ENCODE measurements at places on chromosomes 3 and 15. TPM values are rescaled to one million over a fixed set of nuclear protein-coding genes. Genes with fewer than 3 reads are reported as not detected.

- no peak for DNase-seq
Measured at GRCh38 chr15:88178631-88179030, 77.9 kb downstream of the NTRK3 start.

GRCh38 chr3:183313351-183313750 is 60.3 kb downstream of the B3GNT5 start:
- DNase-seq: no peak

GRCh38 chr15:76401285-76401684 is 64.7 kb downstream of the ISL2 start:
- no peak for DNase-seq

DNA sequence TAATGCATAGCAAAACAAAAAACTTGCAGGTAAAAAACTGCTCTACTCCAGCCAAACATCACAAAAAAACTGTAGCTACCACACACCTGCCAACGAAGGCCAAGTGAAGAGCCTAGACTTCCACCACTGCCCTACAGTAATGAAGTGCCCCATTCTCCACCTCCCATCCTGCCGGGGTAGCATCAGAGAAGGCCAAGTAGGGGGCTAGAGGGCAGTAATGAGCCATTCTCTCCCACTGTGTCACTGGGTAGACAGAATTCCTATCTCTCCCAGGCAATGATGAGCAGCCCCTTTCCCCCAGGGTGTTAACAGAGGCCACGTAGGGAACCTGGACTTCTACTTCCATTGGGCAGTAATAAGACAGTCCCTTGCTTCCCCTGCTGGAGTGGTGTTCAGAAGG is 9.5 kb downstream of the SEC22C start:
- peak; percentile 74 for DNase-seq

- DNase-seq: no peak
Measured at GRCh38 chr3:188496390-188496789, 342.4 kb downstream of the LPP start.

DNA sequence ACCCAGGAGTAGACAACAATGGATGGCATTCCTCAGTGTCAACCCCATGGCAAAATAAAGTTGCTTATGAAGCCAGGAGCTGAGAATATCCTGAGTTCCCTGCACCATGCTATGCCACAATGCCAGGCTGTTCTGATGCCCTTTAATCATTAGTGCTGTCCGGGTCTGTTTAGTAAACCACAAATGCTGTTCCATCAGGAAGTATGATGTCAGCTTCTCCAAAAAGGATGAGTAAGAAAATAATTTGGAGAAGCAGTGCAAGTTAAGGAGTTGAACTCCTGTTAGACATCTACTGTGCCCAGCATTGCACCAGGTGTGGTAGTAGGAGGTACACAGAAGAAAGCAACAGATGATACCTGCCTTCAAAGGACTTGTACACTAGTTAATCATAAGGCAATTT is 67.9 kb upstream of the GUCA1C start:
- DNase-seq: no peak

GRCh38 chr3:148518520-148518919 is 179.2 kb upstream of the AGTR1 start:
- DNase-seq: no peak

GRCh38 chr15:98292442-98293240 is 332.1 kb downstream of the ARRDC4 start:
- DNase-seq: peak; percentile 61

- peak; percentile 57 for DNase-seq
Measured at GRCh38 chr3:177357352-177358090, 160.2 kb upstream of the TBL1XR1 start.

DNA sequence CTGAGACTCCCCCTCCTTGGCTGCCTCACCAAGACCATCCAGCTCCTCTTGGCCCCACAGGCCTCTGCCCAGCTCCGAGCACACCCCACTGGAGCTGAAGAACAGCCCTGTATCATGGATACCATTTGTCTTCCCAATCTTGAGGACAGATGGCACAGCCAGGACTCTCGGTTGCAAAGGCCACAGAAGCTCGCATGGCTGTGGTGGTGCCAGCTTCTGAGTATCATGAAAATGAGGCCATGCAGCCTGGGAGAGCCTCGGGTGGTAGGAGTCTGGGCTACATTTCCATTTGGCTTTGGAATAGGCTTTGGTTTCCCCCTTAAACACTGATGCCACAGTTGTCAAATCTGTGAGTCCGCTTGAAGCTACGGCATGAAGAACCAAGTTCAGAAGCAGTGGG is 106.6 kb downstream of the SEMA5B start:
- DNase-seq: no peak

- no peak for DNase-seq
Measured at GRCh38 chr3:191470080-191470479, 9.1 kb downstream of the PYDC2 start.

DNA sequence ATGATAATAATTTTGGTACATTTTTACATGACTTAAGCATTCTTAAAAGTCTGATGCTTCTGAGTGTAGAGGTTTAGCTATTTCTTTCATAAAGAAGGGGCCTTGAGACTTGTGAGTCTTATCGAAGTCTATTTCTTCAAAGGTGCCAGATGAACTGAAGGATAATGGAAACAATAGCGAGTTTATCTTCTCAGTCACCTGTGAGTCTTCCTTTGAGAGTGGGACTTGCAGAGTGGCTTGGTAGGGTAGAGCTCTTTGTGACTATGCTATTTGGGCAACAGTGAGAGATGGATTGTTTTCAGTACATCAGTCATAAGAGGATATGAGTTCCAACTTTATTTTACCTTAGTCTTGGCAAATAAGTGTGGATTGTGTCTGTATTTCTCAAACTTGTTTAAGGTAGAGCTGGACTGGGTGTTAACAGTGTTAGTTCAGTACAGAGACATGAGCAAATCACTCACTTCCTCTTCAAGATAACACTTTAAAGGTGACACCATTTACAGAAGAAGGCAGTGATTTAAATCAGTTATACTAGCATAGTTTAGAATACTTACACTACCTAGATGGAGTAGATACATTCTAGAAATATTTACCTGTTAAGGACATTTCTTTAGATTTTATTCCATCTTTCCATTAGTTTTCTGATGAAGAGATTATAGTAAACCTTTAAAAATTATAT is 3.2 kb downstream of the AKAP13 start:
- no peak for DNase-seq

DNA sequence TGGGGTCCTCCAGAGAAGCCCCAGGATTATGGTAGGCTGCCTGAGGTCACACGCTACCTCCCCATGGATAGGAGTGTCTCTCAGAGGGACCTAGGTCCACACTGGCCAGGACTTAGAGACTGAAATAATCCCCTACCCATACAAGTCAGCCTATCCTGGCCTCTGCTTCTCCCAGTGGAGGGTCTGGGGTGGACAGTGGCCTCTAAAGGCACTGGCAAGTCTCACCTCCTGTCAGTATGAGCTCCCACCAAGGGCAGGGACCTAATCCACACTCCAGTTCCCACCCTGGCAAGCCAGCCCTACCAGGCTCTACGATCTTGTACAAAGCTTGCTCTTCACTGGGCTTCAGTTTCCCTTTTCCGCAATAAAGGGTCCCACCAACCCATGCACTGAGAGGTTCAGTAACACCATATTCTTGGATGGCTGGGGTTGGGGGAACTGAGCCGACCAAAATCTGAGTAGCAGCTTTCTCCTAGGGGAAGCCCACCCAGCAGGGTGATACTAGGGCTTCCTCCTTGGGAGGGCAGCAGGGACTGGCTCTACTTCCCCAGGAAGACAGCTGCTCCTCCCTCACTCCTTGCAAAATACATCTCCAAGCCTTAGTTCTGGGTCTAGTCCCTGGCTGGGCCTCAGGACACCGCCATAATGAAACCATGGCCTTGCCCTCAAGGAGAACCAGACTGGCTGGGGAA is 2.4 kb downstream of the CISH start:
- no peak for DNase-seq

GRCh38 chr15:51144021-51144532 is 49.4 kb upstream of the TNFAIP8L3 start:
- no peak for DNase-seq

DNA sequence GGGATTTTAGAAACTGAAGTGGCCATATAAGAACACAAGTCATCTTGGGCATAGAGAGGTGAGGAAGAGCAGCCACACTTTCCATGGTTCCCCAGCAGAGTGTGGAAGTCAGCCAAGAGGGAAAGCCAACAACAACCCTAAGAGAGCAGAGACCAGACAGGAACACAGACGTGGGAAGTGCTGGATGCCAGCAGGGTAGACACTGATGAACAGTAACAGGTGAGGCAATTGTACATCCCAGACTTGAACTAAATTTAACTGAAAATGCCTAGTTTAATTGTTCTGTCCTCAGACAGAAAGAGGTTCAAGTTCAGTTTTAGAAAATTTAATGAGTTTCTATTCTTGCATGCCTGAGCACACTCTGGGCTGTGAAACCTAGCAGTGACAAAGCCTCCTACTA is 212.1 kb downstream of the ATP8B4 start:
- DNase-seq: no peak

DNA sequence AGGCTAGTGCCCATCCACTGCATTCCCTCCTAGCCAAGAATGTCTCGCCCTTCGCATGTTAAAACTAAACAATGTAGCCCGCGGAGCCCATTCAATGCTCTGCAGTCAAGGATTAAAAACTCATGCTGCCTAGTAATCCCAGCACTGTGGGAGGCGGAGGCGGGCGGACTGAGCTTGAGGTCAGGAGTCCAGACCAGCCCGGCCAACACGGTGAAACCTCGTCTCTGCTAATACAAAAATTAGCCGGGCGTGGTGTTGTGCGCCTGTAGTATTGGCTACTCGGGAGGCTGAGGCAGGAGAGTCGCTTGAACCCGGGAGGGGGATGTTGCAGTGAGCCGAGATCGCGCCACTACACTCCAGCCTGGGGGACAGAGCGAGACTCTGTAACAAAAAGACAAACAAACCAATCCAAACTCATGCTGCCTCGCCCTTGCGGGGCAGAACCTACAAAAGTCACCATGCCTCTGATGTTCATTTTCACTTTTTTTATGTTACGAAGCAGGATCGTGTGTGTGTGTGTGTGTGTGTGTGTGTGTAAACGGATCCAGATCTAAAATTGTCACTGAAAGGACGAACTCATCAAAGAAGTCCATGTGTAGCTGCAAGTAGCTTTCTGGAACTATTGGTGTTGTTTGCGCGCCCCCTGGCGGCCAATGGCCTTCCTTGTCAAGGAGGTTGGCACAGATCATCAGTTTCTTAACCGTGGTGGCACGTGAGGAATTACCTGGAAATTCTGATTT is 54.8 kb upstream of the SPESP1 start:
- DNase-seq: peak; percentile 88

DNA sequence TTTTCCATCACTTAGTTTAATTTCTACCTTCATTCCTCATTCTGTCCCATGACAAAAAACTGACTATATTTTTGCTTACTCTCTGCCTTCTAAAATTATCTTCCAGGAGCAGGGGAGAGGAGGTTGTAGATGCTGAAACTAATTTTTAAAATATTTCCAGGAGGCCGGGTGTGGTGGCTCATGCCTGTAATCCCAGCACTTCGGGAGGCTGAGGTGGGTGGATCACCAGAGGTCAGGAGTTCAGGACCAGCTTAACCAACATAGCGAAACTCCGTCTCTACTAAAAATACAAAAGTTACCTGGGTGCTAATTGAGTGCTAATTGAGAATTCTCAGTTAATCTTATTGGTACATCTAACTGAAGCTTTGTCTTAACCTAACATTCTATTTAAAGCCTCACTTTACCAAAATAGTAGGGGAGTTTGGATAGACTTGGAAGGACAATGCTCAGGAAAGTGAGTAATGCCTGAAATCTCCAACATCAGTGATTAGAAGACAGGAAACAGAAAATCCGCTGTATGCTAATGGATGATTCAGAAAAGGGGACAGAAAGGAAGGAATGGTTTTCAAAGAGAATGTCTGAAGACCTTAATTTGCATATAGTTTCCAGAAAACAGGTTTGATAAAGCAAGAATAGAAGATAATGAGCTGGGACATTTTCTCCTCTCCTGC is 336.1 kb downstream of the GBE1 start:
- no peak for DNase-seq

DNA sequence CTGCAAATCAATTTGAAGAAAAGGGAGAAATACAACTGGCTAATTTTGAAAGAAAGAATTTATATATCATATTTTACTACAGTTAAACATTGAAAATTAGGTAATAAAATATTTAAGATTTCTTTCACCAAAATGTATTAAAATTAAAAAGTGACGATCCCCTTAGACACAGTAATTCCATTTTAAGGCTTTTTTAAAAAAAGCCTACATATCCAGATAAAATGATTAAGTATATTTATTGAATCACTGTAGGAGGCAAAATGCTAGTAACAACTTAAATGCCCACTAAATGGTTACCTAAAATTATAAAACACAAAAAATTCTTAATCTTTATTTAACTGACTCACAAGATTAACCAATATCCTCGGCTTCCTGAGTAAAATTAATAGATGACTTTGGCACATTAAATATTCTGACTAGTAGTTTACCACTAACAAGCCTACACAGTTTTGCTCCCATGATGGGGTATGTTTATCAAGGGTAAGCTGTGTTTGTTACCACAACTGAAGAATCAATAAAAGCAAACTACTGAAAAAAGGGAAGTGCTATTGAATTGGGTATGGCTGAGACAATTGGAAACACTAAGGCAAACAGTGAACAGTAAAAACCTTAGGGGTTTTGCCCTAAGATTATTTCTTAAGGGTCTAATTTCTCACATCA is 28.4 kb downstream of the ANKRD28 start:
- DNase-seq: no peak

DNA sequence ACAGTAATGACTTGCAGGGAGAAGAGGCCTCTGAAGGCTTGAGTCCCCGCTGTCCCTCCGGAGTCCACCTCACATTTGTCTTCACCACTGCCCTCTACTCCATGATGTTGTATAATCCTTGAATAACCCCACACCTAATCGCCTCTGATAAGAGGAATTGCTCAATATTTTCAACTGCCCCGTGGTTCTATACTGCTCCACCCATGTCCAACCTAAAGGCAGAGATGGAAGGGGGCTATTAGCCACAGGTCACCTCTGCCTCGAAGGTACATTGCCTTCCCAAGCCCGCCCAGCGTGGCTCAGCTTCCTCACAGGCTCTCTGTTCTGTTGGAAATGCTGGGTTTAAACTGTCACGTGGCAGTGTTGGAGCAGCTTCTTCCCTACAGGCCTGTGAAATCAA is 12.4 kb downstream of the TLR9 start:
- DNase-seq: no peak

GRCh38 chr3:175207361-175207760 is 348.2 kb downstream of the NAALADL2 start:
- DNase-seq: no peak

DNA sequence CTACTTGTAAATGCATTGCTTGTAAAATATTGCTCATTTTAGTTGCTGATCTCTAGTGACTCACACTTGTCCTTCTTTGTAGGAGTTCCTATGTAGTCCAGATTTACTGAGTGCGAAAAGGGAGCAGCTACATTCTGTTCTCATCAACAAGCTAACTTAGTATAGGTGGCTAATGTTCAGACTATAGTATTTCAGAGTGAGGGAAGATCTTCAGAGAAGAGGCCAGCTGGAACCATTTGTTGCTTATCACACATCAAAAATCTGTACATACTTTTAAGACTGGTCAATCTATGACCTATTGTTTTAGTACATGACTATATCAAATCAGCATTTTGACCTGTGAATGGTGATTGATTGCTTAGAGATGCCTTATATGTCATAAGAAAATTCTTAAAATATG is 71.3 kb upstream of the THSD4 start:
- no peak for DNase-seq

FAM107A gene
- total RNA-seq: not detected

GOLGA8R gene
- total RNA-seq: not detected

EPHB1 gene
- 4.6 TPM for total RNA-seq

C3orf22 gene
- total RNA-seq: not detected

GXYLT2 gene
- 3.4 TPM for total RNA-seq

UNC13C gene
- 3.2 TPM for total RNA-seq

MITF gene
- total RNA-seq: 4.3 TPM

TNFSF10 gene
- total RNA-seq: not detected

ARL14 gene
- 0.84 TPM for total RNA-seq

ALS2CL gene
- total RNA-seq: 11.2 TPM

SLC9C1 gene
- 0.23 TPM for total RNA-seq

All from Caco-2 (cell line).